SJCRH30 (cell line): ENCODE measurements at places on chromosomes 16 and 17.
A peak's percentile ranks its signal among the peaks of the same experiment; 100 is the strongest.

GRCh38 chr17:39165178-39165840 is 652 bp downstream of the ARL5C start:
- no peak for DNase-seq

DNA sequence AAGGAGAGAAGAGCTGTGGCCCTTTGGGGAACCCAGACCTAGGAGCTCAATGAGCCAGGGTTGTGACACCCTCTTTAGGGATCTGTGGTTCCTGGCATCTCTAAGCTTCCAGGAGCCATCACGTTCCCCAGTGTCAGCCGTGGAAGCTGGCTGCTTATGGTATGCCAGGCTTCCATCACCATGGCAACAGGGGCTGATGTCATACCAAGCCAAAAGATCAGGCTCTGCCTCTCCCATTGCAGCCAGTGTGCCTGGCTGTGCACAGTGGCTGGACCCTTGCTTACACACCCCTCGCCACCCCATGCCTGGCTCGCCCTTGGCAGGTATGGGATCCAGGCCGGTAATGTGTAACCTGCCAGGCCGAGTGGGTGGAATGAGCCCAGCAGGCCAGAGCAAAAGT is 91.1 kb downstream of the SSH2 start:
- DNase-seq, result peak; percentile 58

GRCh38 chr16:67563708-67564468 is 1.6 kb downstream of the CTCF start:
- no peak for DNase-seq

- peak; percentile 32 for DNase-seq
These were observed 6.5 kb downstream of the DDX42 start for GRCh38 chr17:63780507-63780906.

DNA sequence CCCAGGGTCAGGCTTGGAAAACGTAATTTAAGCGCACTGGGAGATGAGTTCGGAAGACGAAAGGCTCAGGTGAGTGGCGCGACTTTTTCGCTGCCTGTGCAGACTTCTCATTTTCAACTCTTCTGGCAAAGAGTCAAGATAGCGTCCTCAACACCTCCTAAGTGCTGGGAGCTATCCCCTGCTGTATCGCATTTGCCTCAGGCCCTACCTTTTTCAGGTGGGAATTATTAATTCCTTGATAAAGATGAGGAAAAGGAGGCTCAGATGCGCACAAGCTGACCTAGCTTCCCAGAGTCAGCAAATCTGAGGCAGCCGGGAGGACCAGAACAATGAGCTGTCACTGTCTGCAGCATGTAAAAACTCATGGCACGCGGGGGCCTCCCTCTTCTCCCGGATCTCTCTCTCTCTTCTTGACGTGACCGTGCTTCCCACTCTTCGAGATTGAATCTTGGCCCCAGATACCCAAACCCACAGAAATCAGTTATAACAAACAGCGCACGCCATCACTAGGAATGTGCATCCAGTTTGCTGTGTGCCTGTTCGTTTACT is 512 bp upstream of the ADAMTS18 start:
- DNase-seq, result no peak

DNA sequence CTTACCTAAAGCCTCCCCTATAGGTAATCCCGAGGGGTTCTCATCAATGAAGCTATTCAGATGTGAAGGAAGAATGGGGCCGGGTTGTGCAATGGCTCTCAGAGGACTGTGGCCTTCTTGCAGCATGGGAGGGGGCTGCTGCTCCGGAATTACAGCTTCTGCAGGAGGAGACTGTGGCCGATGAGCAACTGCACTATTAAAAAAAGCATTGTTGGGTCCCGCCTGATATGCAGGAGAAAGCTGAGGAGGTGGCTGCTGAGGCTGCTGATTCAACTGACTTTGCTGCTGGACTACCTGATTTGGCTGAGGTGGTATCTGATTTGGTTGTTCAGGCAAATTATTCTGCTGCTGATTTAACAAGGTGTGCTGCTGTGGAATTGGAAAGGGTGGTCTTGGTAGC is 64.8 kb downstream of the CACNG1 start:
- DNase-seq, result no peak

GRCh38 chr17:41190328-41190727 is 641 bp downstream of the KRTAP9-1 start:
- peak; percentile 68 for DNase-seq

DNA sequence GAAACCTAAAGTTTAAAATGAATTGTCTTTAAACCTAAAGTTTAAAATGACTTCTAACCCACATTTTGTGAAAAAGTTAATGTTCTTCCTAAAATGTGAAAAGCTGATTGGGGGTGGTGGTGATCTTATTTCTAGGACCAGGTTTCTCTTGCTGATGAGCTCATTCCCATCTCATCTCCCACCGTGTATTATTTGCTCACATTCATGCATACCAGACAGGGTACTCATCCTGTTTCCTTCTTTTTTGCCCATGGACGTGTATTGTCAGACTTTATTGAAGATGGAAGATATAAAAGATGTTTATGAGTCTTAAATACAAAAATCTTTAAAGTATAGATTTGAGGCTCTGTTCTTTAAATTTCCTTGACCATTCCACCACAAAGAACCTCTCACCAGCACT is 70.1 kb upstream of the MPHOSPH6 start:
- no peak for DNase-seq

DNA sequence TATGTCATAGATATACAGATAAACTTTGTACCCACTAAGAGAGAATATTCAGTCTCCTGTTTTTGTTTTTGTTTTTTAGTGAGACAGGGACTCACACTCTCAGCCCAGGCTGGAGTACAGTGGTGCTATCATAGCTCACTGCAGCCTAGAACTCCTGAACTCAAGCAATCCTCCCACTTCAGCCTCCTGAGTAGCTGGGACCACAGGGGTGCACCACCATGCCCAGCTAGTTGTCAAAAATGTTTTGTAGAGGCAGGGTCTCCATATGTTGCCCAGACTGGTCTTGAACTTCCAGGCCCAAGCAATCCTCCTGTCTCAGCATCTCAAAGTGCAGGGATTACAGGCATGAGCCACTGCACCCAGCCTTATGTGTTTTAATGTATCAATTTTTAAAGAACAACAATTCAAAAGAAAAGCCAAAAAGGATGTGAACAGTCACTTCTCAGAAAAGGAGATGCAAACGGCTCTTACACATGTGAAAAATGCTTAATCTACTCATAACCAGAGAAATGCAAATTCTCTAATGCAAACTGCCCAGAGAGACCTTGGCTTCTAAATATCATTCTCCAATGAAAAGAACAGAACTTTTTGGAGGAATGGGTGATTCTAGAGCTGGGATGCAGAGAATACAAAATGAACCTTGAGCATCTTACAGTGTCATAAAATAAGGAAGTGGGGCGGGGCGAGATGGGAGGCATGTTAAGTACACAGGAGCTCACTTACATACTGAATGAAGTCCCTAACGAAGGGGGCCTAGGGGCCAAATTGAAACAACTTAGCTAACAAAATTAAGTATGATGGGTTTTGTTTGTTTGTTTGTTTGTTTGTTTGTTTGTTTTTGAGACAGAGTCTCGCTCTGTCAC is 7.3 kb upstream of the CMTM3 start:
- DNase-seq, result no peak

DNA sequence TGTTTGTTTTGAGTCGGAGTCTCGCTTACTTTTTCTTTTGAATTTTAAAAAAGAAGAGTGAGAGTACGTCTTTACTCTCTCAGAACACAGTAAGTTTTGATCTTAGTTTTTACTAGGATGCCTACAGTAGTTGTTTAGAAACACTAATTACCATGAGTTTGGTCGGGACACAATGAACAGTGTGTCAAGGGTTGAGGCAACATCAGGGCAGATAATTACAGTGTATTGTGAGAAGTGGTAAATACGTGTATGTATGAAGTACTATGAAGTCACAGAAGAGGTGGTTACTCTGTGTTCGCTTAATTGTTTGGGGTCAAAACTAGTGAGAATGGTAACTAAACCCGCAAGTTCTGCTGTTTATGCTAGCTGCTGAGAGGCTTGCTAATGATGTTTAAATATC is 18.2 kb downstream of the PAFAH1B1 start:
- DNase-seq, result no peak

DNA sequence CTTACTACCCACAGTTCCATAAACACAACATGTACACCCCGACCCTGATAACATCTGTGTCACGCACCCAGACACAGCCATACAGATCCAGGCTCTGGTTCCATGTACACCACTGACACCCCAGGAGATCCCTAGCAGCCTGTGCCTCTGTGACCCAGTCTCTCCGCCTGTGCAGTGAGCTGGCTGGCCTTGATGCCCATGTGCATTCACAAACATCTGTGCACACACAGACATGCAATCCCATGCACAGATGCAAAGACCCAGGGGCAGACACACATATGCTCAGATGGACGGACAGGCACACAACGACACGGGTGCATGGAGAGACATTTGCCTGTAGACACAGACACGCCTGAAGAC is 4.1 kb downstream of the CCDC102A start:
- no peak for DNase-seq

- no peak for DNase-seq
These were observed 8.0 kb downstream of the CDK5R1 start for GRCh38 chr17:32494621-32495358.
